M059J (cell line): ENCODE measurements at places on chromosomes 2 and 18.

DNA sequence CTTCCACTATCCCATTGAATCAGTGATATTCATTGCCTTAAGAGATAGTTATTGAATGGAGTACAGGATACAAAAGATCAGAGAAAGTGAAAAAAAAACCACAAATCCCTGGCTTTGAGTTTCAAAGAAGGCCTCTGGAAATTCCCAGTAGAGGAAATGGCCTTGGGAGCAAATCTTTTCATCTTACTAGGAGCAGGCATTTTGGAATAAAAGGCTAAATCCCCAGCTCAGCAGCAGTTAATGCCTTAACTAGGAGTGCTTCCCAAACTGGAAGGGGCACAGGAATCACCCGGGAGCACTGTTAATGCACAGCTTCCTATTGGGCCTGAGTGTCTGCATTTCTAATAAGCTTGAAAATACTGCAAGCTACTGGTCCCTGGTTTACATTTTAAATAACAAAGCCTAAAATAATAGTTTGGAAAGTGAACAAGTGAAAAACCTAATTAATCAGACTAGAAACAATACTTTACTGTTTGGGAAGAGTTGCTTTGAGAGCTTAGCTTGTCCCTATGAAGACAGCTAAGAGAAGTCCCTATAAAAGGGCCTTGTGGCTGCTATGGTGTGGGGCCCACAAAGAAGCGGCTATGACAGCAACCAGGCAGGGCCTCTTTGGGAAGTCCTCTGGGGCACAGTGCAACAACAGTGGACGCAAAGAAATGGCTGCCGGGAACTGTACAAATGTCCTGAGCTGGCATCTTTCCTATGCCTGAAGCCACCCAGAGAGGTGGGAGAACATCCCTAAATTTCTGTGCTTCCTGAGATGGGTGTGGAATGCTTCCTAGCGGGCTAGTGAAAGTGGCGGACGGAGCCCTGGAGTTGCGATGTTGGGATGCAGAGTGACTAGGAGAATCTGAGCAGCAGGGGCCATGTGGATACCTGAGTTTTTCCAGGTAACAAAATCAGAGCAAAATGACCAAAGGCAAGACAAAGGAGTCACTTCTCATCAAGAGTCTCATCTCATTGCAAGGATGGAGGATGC lies 117.1 kb upstream of the KLHL14 start:
- no peak for DNase-seq

DNA sequence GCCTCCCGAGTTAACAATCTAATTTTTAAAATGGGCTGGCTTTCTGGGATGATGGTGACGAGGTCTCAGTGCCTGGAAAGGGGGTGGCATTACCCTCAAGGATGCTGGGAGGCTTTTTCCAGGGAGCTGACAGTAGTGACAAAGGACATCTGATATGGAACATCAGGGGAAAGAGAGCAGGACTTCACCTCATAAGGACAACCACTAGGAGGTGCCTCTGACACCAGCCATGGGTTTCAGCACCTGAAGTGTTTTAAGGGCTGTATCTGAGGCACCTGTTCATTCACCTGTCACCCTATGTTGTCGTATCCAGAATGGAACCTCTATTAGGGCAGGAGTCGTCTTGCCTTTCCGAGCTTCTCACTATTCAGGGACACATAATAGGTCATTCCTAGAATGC lies 10.8 kb downstream of the IL36B start:
- no peak for DNase-seq

DNA sequence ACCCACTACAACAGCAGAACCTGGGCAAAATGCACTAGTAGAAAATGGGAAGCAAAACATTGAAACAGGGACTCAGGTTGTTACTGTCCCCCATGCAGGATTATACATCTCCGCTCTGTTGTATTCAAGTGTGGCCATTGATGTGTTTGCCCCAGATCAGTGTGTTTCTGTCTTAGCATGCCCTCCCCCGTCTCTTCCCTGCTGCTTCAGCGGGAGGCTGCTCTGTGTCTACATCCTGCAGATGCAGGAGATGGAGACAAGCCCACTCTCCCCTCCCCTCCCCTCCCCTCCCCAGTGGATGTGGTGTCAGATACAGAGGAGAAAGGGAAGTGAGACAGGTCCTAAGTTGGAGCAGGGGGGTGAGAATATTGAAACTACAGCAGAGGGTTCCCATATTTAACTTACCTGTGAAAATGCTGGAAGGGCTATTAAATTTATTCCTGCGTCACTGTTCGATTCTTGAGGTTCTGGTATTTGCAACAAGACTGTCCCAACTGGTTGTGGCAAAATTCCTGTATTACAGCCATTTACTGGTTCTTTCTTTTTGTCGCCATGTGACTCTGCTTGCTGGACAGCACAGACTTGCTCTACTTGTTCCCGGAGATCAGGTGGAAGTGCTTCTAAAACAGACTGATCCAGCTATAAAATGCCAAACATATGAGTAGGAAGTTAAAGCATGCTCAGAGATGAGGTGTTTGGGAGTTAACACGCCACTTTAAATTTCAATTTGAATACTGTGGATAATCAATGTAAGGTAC lies 67.0 kb downstream of the EIF5B start:
- DNase-seq: no peak

GRCh38 chr2:63494100-63494499 lies 94.2 kb downstream of the WDPCP start:
- DNase-seq: no peak

DNA sequence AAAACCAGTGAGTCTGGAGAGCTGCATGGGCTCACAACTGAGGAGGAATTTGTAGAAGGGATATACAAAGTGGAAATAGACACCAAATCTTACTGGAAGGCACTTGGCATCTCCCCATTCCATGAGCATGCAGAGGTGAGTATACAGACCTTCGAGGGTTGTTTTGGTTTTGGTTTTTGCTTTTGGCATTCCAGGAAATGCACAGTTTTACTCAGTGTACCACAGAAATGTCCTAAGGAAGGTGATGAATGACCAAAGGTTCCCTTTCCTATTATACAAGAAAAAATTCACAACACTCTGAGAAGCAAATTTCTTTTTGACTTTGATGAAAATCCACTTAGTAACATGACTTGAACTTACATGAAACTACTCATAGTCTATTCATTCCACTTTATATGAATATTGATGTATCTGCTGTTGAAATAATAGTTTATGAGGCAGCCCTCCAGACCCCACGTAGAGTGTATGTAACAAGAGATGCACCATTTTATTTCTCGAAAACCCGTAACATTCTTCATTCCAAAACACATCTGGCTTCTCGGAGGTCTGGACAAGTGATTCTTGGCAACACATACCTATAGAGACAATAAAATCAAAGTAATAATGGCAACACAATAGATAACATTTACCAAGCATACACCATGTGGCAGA lies 3.6 kb downstream of the TTR start:
- DNase-seq: peak; percentile 19

GRCh38 chr18:76977684-76978232 lies 154.8 kb downstream of the MBP start:
- no peak for DNase-seq

DNA sequence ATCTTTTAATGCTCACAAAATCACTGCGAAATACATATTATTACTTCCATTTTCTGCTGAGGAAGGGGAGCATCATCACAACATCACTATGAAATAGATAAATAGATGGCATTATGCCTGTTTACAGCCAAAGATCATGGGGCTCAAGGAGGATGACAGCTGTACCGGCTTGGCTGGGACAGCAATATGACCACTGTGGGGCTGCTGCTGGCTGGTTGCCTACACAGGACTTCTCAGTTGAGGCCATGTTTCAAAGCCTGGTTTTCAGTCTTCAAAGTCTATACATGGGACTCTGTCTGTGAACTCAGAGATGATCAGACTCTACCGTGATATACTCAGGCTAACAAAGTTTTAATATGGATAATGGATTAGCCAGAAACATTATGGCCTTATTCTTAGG lies 58.7 kb downstream of the SPATS2L start:
- DNase-seq: no peak

DNA sequence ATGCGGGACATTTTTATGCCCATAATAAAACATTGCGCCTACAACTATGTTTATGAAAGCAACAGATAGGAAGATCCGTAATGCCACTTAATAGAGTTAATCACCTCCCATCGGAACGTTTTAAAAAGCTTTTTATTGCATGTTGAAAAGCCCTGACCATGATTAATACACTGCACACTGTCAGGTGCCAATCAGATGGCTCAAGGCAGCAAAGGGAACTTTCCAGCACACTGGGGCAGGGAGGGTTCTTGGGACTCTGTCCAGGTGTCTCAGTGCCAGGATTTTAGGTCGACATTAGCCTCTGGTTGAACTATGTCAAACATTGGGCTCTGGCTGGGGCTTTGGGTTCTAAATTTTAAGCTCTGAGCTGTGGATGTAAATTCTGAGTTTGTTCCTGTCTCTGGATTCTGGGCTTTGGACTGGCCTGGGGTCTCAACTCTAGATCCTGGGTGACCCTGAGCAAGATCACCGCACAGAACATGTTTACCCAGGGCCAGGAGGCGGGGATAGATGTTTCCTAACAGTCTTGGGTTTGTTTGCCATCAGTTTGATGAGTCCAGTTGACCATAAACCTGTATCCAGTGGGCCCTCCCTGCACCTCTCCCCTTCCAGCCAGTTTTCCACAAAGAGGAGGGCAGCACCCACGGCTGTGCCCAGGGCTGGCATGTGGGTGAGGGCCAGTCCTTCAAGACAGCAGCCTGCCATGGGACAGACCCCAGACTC lies 262.7 kb downstream of the ATAD2B start:
- DNase-seq: no peak
